ENCODE measurements at places on chromosomes 16 and 17. TPM values are rescaled to one million over a fixed set of nuclear protein-coding genes. Genes with fewer than 3 reads are reported as not detected.

Gene CCL14
- total RNA-seq = 3.3 TPM

Gene SHPK
- total RNA-seq = 12.3 TPM

Gene ABCA9
- 12.6 TPM for total RNA-seq

Gene SLC38A8
- total RNA-seq = 1.2 TPM

Gene SLFN12L
- total RNA-seq = not detected

Gene NAA38
- total RNA-seq = 87.7 TPM

Gene NPIPB6
- total RNA-seq = 4.5 TPM

Gene HYDIN
- 25.1 TPM for total RNA-seq

Gene IQCK
- 23.3 TPM for total RNA-seq

Gene HS3ST3A1
- total RNA-seq = not detected

Gene CIITA
- total RNA-seq = 6.9 TPM

Gene WFDC1
- 11.6 TPM for total RNA-seq

Gene PTX4
- total RNA-seq = not detected

Gene CCDC40
- total RNA-seq = 11.5 TPM

Gene PRRT2
- 168 TPM for total RNA-seq

Gene SLFN13
- total RNA-seq = 4.2 TPM

Gene CBLN1
- total RNA-seq = 2.1 TPM

Gene NLRC3
- total RNA-seq = 0.13 TPM

Gene CNEP1R1
- 23.4 TPM for total RNA-seq

Gene HMOX2
- 90.9 TPM for total RNA-seq

Gene RNF222
- not detected for total RNA-seq

Gene DHX38
- total RNA-seq = 47.1 TPM
